ENCODE measurements at places on chromosomes 3 and 15.
A peak's percentile ranks its signal among the peaks of the same experiment; 100 is the strongest.

DNA sequence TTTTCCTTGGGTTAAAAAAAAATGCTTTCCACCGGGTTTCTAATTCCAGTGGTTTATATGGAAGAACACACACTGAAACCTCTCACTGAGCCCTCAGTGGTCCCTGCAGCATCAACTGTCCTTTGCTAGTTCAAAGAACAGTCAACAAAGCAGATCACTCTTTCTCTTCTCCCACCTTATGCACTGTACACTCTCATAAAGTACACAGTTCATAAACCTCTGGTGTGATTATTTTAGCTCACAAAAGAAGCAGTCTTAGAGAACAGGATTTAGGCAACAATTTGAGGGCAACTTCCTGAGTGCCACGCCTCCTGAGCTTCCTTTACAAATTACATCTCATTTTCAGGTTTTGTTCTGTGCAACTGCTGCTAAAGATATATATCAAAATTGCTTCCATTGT lies 728.4 kb upstream of the GOLIM4 start:
- no peak for DNase-seq

DNA sequence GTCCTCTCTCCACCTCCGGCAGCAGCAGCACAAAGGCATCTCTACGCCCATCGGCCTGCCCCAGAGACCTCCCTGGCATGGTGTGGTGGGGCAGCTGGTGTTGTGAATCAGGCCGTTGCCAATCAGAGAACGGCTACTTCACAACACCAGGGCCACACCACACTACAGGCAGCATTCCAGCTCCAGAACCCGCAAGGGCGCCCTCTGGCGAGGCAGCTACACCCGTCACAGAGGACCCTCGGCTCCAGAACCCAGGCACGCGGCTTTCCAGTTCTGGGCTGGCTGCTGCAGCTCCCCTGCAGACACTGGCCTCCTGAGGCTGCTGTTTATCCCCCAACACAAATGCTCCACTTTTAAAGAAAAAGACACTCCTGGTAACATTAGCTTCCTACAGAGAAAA lies 127.5 kb upstream of the TOPAZ1 start:
- peak; percentile 6 for DNase-seq

- DNase-seq = no peak
Measured at GRCh38 chr3:40020689-40021088, 211.3 kb downstream of the MYRIP start.

- peak; percentile 49 for DNase-seq
Measured at GRCh38 chr15:68818066-68818768, 2.5 kb downstream of the ANP32A start.

DNA sequence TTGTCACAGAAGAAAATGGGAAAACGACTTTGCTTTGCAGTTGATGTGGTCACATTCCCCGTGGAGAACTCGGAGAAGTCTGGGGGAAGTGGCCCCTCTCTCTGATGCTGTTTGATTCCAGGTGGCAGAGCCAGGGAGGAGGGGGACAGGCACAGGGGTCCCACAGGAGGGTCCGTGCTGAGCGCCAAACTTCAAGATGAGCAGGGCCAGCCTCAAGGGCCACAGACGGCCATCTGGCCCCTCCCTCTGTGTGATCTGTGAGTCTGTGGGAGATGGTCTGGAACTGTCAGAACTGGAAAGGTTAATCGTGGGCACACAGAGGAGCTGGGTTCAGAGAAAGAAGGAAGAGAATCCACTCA lies 23.1 kb upstream of the CORO2B start:
- DNase-seq = no peak

- no peak for DNase-seq
Measured at GRCh38 chr15:49134683-49135341, 20.6 kb downstream of the COPS2 start.

DNA sequence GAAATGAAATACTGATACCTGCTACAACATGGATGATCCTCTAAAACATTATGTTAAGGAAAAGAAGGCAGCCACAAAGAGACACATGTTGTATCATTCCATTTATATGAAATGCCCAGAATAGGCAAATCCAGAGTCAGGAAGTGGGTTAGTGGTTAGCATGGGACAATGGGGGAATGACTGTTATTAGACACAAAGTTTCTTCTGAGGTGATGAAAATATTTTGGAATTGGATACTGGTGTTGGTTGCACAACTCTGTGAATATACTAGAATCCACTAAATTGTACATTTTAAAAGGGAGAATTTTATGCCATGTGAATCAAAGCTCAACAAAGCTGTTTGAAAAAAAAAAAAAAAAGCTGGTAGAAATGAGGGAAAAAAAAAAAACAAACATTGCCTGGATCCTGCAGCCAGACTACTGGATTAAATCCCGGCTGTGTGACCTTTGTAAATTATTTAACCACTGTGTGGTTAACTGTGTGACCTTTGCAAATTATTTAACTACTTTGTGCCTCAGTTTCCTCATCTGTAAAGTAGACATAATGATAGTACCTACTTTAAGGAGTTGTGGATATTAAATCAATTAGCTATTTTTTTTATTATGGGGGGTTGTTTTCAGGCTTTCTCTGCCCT lies 75.6 kb upstream of the PRICKLE2 start:
- DNase-seq = no peak

DNA sequence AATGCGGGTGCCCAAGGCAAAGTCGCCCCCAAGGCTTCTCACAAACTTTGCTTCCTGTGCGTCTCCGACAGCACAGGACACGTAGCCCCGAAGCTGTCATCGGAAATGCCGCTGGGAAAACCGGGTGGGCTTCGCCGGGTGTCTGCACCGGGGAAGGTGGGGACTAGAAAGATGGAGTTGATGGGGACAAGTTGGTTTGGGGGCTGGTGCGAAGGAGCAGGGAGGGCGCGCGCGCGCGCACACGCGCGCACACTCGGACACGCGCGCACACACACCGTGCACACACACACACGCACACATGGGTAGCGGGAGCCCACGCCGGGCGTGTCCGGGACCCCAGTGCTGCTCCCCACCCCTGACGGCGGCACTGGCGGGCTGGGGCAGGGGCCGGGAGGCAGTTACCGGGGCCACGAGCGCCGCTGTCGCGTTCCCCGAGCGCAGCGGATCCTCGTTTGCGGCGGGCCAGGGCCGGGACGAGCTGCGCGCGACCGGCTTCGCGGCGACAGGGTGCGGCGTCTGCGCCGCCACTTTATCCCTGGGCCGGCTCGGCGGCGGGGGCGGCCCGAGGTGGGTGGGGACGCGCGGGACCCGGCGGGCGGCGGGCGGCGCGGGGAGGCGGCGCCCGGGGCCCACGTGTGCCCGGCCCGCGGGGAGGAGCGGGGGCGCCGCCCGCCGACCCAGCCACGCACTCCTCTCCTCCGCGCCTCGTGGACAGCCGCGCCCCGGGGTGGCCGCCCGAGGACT lies 539 bp upstream of the MGLL start:
- DNase-seq = no peak

GRCh38 chr15:99845009-99845408 lies 111.8 kb upstream of the LYSMD4 start:
- DNase-seq = no peak

GRCh38 chr3:120894316-120895057 lies 13.5 kb upstream of the STXBP5L start:
- no peak for DNase-seq

DNA sequence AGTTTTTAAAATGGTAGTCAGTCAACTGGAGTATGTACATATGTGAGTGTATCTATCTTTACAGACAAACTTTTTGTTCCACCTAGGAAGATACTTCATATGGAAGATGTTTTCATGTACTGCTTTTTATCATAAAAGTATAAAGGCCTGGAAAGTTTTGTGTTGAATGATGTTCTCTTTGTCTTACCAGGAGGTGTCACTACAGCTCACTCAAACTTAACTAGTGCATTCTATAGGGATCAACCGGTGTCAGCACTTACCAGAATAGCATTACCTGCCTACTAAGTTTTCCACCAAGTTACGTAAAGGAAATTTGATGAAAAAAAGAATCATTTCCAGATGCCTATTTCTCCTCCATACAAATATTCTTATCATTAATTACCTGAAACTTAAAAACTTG lies 522.6 kb upstream of the SEMA6D start:
- no peak for DNase-seq

Data from stimulated activated CD4-positive, alpha-beta T cell treated with anti-CD3 and anti-CD28 coated beads, Interleukin-12 subunit alpha, Interleukin-12 subunit beta, amount 100 ng/mL, for 24 hours (primary cell).